ENCODE measurements at places on chromosomes 16 and 17. TPM values are rescaled to one million over a fixed set of nuclear protein-coding genes. Genes with fewer than 3 reads are reported as not detected.

Gene SLC2A4
- polyA plus RNA-seq = 0.15 TPM

- DNase-seq = no peak
Observed at GRCh38 chr17:49914096-49914490, 54.9 kb upstream of the DLX4 start.

DNA sequence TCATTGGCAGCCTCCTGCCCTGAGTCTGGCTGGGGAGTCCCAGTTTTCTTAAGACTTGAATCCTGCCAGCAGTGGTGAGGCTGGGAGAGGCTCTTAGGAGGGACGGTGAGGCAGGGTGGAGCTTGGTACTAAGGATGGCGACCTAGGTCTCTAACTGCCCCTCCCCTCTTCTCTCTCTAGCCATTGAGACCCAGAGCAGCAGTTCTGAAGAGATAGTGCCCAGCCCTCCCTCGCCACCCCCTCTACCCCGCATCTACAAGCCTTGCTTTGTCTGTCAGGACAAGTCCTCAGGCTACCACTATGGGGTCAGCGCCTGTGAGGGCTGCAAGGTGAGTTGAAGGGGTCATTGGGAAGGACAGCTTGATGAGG, 16.4 kb downstream of the GJD3 start:
- DNase-seq = no peak

Gene ACSM2A
- polyA plus RNA-seq = not detected

DNA sequence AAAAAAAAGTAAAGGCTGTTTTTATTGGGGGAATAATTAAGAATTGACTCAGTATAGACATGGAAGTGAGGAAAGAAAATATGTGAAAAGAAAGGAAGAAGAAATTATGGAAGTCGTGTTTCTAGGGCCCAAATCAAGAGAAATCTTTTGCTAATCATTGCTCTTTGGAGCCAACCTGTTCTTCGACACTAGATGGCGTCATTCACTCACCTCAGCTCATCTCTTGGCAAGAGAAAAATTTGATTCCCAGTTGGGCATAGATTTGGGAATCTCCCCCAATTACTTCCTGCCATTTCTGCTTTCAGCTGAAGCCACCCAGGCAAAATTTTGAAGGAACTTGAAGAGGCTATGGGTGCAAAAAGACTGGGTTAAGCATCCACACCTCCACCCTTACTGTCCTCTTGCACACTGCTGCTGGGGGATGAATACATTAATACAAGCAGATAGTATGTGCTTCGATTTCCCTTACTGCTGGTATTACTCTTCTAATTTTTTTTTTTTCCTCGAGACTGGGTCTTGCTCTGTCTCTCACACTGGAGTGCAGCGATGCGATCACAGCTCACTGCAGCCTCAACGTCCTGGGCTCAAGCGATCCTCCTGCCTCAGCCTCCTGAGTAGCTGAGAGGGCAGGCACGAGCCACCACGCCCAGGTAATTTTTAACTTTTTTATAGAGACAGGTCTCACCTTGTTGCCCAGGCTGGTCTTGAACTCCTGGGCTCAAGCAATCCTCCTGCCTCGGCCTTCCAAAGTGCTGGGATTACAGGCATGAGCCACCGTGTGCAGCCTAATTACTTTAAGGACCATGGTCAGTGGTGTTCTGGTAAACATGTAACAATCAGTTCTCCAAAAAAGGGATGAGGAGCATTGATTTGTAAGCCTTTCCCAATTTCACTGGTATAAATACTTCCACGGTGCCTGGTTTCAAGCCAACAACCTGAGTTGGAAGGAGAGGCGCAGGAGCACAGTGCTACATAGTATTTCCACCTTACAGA, 13.5 kb downstream of the PSMD7 start:
- DNase-seq = peak; percentile 23

Gene SMARCD2
- polyA plus RNA-seq = 58.3 TPM

DNA sequence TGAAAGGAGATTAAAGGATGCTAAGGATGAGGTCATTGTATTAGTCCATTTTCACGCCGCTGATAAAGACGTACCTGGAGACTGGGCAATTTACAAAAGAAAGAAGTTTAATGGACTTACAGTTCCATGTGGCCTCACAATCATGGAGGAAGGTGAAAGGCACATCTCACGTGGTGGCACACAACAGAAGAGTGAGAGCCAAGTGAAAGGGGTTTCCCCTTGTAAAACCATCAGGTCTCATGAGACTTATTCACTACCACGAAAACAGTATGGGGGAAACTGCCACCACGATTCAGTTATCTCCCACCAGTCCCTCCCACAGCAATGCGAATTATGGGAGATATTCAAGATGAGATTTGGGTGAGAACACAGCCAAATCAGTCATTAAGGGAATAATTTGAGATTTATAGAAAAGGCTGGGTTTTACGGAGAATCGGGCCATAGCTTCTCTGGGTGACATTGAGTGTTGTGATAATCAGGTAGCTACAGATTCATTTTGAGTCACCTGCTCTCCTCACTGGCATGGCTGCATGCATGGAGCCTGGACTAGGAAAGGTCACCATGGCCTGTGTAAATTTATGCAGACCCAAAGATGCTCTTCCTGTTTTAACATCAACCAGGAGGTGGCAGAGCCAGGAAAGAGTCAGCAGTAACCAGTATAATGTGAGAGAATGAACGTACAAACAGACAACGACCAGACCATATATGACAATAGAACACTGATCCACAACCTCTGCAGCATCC, 40.5 kb upstream of the DYNLRB2 start:
- DNase-seq = no peak

DNA sequence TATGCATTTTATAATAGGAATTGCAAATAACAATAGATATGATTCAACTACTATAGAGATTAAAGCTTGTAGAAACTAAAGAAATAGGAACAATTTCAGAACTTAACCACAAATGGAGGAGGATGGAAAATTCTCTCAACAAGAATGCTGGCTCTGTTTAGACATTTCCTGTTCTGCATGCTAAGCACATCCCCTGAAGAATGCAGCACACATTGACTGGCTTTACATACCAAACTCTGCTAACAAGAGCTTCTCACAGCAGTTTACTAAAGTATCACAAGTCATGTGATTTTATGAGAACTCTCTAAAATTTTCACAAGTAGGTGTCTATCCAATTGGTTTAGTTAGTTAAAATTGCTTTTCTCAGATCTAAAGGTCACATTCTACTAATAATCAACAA, 85.2 kb downstream of the SPAG9 start:
- DNase-seq = peak; percentile 67

DNA sequence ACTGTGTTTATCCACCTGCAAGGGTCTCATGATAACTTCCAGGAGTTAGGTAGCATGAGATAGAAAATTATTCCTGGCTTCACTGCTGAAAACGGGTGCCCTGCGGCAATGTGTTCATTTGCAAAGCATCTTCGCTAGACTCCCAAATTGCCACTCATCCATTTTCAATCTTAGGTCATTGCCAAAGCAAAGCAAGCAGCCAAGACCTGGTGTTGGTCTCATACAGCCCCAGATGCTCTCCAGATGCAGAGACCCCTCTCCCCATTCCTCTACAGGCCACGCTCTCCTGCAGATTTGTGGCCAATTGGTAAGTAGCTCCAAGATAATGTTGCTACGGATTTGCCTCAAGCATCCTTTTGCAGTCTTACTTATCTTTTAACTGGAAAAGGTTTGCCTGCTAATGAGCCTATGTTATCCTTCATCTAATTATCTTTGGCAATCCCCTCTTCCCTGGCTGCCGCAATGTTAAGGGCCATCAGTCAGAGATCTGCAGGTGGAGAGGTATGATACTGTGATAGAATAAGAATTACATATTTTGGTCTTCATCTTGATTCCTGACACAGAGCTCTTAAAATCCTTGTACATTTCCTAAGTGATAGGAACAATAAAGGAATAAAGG, 222.0 kb downstream of the SLC39A11 start:
- DNase-seq = no peak
